GM06990 (cell line): ENCODE measurements at places on chromosomes 3 and 15.

DNA sequence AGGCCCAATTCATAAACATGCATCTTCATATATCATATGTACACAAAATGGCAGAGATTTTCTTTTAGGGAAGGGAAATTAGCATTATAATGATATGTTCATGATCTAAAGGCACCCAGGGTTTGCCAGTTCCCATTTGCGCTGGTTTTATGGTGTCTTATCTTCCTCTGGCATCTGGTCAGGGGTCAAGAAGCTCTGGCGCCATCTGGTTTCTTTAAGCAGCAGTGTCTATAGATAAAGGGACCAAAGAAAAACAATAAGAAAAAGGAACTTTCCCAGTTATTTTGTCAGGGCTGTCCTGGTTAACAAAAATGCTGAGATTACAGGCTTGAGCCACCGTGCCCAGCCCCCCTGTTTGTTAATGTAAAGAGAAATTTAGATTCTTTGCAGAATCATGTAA, 3.3 kb upstream of the DCP1A start:
- no peak for DNase-seq

DNA sequence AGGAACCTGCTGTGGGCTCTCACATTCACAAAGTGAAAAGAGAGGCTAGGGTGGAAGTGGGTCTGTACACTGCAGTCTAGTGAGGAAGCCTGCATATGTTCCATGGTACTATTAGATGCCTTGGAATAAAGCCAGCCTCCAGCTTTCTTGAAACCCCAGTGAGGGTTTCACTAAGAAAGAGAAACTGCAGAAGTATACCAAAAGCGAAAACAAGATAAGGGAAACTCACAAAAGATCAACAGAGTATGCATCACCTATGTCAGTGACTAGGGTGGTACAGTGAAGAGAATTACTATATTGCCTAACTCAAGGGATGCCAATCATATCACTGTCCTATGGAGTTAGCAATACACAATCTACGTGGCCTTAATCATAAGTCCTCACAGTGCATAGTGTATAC, 212.5 kb upstream of the GADL1 start:
- DNase-seq: no peak

DNA sequence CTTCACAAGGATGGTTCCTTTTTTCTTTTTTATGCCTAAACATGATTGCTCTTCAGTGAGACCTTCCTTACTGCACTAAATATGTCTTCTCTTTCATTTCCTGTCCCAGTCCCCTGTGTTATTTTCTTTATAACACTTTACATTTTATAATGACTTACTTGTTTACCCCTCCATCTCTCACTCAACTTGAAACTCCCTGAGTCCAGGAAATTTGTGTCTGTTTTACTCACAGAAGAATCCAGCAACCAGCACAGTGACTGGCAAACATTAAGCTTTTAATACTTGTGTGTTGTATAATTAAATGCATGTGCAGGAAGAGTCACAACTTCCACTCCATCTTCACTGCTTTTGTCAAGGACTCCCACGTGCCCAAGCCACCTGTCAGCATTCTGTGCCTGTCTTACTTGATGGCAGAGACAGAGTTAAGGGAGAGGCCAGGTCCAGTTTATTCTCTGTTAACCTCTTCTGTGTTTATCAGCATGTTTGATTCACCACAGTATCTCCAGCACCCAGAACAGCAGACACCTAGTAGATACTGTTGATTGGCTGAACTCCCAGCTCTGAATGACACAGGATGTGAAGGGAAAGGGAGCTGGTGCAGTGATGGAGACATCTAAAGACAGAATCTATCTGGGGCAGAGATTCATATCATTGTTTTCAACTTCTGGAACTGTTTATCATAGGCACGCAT, 42.8 kb downstream of the SSR3 start:
- no peak for DNase-seq

GRCh38 chr15:78035321-78035751, 42.2 kb downstream of the TBC1D2B start:
- no peak for DNase-seq

DNA sequence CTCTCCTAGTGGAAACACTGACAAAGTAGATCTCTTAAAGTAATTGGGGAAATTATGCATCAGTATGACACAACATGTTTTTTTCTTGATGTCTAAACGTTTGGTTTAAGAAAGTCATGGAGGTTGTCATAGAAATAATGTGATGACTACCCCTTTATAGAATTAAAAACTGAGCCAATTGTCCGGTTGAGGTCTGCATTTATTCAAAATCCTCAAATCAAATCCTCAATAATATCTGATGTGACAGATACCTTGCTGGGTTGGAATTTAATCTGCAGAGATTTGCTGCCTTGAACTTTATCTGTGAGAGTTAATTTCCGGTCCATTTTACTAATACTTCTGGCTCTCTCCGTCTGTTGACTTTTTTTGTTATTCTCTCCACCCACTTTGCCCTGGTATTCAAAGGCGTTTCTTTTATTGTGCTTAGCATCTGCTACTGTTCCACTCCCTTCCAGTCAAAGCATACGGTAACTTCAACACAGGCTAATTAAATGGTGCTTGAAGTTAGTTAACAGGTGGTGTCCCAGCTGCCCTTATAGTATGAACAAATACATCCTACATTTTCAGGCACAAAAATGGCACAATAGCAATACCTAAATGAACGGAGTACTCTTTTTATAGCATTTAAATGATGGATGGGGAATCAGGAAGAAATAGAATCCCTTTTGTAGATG, 628.3 kb downstream of the ROBO1 start:
- DNase-seq: no peak

DNA sequence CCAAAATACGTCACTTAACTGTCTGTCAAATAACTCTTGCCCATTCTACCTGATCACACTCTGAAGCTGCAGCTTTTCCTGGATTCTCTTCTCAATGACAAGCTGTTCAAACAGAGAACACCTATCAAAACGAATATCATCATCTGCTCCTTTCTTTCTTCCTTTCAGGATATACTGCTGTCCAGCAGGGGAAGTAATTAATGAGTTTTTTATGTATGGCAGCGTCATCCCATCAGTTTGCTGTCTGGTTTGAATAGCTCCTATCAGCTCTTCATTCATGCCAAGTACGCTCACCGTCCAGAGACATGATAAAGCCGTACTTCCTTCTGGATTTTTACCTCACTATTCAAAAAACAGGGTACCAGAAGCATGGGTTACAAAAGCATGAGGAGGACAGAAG, at the start of gene CHRM5:
CHRM5 (plus strand) TSS at position 274 of the 400 bp plus-strand sequence. CDS start 94,221 bp downstream, outside the sequence.
- DNase-seq: no peak

DNA sequence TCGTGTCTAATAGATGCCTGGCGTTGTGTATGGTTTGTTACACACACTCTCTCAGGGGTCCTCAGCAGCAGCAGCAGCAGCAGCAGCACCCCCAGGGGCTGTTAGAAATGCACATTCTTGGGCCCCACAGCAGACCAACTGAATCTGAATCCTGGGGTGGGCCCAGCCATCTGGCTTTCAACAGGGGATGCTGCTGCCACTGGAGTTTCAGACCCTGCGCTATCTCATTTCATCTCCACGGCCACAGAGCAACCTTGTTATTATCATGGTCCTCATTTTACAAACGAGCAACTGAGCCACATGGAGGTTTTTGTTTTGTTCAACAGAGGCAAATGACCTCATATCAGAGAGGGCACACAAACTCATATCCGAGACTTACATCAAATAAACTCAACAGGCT, 47.7 kb downstream of the MGLL start:
- DNase-seq: no peak

- no peak for DNase-seq
Measured at GRCh38 chr3:151931171-151931570, 57.7 kb downstream of the SUCNR1 start.

DNA sequence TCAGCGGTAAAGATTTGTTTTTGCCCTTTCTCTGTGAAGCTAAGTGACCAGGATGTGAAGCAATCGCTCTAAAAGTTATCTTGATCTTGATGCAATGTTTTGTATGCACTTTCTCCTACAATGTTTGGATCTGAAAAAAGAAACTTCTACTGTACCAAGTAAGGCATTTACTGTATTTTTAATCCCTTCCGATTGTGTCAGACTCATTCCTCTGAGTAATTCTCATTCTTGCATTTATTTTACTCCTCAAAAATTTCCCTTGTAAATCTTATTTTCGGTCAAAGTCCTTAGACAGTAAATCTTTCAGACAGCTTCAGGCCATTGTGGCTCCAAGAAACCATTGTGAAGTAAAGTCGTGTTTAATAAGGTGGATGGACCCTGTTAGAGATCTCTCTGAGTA, 141.9 kb downstream of the TP63 start:
- no peak for DNase-seq

- no peak for DNase-seq
Measured at GRCh38 chr15:96053781-96054428, 276.6 kb upstream of the NR2F2 start.

DNA sequence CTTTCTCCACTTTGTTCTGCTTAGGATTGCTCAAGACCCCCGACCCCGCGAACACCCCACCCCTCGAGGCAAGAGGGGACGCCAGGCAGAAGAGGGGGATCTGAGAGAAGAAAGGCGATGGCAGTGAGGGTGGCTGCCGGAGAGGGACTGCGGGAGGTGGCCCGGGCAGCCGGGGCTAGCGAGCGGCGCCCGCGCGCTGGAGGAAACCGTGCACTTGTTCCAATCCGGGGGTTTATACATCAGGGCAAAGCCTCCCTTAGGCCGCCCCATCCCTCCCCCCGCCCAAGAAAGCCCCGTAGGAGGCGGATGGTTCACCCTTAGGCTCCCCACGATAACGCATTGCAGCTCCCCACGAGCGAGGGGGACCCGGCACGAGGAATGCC, 475 bp downstream of the ERC2 start:
- DNase-seq: no peak

GRCh38 chr15:56759450-56759845, 26.1 kb upstream of the ZNF280D start:
- DNase-seq: no peak

DNA sequence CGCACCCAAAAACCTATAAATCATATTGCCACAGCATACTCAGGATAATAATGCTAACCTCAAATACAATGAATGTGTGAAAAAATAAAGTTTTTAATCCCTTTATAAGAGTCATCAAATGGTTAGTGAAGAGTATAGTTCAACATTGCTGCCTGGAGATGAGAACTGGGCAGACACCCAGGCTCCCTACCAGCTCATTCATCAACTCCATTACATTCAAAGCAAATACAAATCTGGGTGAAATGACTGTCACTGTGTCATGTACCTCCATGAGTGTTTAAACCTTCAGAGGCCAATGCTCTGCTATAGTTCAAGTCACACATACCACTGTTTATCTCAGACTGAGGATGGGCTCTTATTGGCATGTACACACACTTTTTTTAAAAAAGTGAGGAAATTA, 167.2 kb upstream of the KCNMB2 start:
- no peak for DNase-seq

- DNase-seq: no peak
Measured at GRCh38 chr3:21682206-21682605, 68.8 kb downstream of the ZNF385D start.

DNA sequence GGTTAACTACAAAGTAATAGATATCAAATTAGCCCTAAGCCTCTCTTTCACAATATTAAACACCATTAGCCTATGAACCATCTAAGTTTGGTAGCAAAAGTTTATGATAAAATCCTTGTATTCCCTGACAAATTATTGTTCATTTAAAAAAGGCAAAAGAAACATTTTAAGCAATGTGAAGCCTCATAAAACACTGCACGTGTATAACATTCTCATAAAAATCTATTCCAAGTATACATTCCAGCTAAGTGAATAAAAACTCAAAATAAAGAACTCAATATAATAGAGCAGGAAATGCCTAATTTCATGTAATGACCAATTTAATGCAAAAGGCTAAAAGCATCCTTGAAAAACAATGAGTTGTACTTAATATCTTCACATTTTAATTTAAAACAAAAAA, 27.7 kb downstream of the TNIK start:
- no peak for DNase-seq

GRCh38 chr3:20935791-20936190, 749.8 kb upstream of the SGO1 start:
- DNase-seq: no peak

- no peak for DNase-seq
Measured at GRCh38 chr3:185270262-185270955, 16.6 kb upstream of the EHHADH start.

GRCh38 chr15:74628949-74629348, 13.3 kb downstream of the CLK3 start:
- no peak for DNase-seq

DNA sequence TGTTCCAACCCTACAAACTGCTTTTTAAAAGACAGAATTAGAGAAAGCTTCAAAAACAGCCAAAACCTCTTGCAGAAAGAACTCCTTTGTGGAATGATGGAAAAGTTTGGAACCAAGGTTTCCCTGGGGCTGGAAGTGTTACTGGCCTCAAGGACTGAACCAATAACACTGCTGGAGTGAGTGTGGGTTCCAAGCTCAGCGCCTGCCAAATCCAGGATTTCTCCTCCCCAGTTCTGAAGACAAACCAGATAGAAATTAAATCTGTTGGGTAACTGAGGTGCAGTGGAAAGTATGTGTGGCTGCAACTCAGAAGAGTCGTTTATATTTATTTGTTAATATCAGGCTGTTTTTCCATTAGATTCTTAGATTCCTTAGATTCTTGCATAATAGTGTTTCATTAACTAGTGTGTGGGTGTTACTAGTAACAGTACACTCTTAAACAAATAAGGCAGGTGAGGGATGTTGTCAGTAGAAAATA, 66.5 kb upstream of the FNDC3B start:
- no peak for DNase-seq

DNA sequence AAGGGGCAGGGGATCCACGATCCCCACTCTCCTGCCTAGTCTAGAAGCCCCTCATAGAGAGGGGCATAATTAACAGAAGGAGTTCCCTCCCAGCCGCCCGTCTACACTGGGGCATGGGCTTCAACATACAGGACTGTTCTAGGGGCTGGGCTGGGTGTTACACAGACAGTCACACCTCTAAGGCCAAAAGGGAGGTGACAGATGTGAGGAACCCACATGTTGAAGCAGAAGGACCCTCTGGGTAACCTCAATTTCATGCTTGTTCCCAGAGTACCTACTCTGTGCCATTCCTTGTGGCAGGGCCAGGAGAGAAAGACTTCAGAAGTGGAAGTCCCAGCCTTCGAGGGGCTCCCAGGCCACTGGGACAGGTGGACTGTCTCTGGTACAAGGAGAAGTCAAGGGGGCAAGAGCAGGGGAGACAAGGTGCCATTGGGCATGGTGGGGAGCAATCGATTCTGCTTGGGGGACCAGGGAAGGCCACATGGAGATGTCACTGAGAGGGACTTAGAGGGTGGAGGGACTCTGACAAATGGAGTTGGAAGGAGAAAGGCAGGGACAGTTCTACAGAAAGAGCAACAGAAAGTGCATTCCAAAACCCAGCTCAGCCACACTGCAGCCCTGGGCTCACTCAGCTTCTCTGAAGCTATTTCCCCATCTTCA, 71.3 kb downstream of the CPN2 start:
- DNase-seq: no peak

GRCh38 chr15:67227431-67227830, 27.0 kb downstream of the AAGAB start:
- DNase-seq: no peak

GRCh38 chr15:66702035-66702786, at the start of gene SMAD6:
SMAD6 (plus strand) TSS chr15:66702236; CDS start chr15:66703259, 1,023 bp downstream.
- peak; percentile 64 for DNase-seq

DNA sequence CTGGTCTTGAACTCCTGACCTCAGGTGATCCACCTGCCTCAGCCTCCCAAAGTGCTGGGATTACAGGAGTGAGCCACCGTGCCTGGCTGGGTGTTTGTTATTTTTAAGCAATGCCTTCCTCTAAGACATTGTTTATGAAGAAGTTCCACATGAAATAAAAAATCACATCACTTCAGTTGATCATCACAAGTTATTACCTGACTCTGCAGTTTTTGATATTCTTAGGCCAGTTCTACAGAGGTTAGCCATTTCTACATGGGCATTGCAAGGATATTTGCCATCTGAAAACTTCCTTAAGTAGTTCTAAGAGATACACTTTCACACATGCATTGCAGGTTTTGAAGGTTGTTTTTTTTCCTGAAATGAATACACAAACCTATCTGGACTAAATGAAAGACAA, 82.1 kb downstream of the PYDC2 start:
- no peak for DNase-seq
